MM.1S (cell line): ENCODE measurements at places on chromosomes 4 and X.

DNA sequence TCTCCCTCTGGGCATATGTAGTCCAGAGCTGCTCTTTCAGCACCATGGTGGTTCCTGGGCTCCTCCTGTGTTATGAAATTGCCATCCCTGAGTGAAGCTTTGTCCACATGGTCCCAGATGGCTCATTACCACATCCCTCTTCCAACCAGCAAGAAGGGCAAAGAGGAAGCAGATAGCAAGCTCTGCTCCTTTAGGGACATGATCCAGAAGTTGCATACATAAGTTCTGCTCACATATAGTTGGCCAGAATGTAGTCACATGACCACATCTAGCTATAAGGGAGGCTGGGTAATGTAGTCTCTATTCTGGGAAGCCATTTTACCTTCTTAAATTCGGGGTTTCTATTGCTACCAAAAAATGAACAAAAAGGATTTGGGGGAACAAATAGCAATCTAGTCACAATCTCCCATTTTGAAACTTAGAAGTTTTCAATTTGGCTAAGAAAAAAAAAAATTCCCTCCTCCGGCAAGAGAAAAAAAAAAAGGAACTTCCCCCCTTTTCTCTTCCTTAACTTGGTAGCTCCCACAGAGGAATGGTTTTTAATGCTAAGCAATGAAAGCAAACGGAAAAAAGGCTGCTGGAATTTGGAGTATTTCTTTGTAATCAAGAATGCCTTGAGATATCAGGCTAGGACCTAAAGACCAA lies 88.2 kb upstream of the USP9X start:
- H3K4me1 ChIP-seq, result no peaks in the 10 kb centered on the region
- H3K4me3 ChIP-seq, result no peak overlapping the region
- no peaks in the 10 kb centered on the region for H3K36me3 ChIP-seq
- no peak for DNase-seq
- no peaks in the 10 kb centered on the region for H3K27me3 ChIP-seq

DNA sequence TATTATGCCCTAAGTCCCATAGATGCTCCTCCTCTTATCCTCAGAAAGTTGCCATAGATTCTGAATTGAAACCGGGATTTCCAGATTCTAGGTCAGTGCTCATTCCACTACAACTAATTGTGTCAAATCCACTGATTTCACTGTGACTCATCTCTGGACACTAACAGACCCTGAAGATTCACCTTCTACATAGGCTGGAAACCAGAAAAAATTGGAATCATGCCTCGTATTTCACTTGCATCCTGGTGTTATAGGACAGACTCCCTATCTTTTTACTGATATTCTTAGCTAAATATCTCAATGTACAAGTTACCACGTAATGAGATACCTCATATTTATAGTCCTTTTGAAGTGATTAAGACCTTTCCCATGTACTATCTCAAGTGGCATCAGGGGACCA lies 36.7 kb downstream of the CLNK start:
- no peaks in the 10 kb centered on the region for H3K27me3 ChIP-seq
- no peaks in the 10 kb centered on the region for H3K4me1 ChIP-seq
- no peak overlapping the region for H3K27ac ChIP-seq
- no peak for DNase-seq
- H3K4me3 ChIP-seq, result no peak overlapping the region
- no peaks in the 10 kb centered on the region for H3K36me3 ChIP-seq

- no peak for DNase-seq
- no peaks in the 10 kb centered on the region for H3K36me3 ChIP-seq
- no peaks in the 10 kb centered on the region for H3K27me3 ChIP-seq
- H3K27ac ChIP-seq, result no peak overlapping the region
Observed at GRCh38 chr4:82594456-82594855, 32.7 kb upstream of the TMEM150C start.

DNA sequence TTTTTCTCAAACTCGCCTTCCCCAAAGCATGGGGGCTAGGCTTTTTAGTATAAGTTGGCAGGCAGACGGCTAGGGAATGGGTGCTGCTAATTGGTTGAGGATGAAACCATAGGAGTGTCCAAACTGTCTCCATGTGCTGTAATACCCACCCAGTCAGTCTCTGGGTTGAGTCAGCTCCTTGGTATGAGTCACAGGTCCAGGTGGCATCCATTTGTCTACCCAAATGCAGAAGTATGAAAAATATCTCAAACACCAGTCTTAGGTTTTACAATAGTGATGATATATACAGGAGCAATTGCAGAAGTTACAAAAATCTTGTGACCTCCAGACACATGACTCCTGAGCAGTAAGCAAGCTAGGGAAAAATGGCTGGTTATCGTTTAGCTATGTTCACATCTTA lies 27.4 kb upstream of the CCSER1 start:
- no peaks in the 10 kb centered on the region for H3K4me1 ChIP-seq
- H3K4me3 ChIP-seq, result no peak overlapping the region
- DNase-seq, result no peak
- H3K36me3 ChIP-seq, result no peaks in the 10 kb centered on the region
- H3K27me3 ChIP-seq, result no peaks in the 10 kb centered on the region

DNA sequence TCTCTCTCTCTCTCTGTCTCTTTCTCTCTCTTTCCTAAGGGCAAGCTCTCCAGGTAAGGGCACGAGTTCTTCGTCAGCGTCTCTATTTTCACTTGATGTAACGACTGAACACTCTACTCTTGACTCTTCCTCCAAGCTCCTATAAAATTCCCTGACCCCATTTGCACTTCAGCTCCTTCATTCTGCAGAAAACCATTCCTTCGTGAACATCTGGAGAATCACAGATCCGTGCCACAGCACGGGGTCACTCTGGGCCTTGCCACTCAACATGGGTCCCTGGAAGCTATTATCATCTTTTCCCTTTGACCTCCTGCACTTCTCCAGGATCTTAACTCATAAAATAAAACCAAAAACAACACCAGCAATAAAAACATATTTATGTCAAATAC lies 112.0 kb upstream of the LNX1 start:
- no peaks in the 10 kb centered on the region for H3K27me3 ChIP-seq
- no peak for DNase-seq
- H3K27ac ChIP-seq, result peak overlapping the region; percentile 90
- 0 out of 2 replicates have a peak overlapping the region, but pooled peaks have one; percentile 61 for H3K4me3 ChIP-seq
- no peaks in the 10 kb centered on the region for H3K36me3 ChIP-seq
- H3K4me1 ChIP-seq, result peaks cover 37% of the 10 kb centered on the region

DNA sequence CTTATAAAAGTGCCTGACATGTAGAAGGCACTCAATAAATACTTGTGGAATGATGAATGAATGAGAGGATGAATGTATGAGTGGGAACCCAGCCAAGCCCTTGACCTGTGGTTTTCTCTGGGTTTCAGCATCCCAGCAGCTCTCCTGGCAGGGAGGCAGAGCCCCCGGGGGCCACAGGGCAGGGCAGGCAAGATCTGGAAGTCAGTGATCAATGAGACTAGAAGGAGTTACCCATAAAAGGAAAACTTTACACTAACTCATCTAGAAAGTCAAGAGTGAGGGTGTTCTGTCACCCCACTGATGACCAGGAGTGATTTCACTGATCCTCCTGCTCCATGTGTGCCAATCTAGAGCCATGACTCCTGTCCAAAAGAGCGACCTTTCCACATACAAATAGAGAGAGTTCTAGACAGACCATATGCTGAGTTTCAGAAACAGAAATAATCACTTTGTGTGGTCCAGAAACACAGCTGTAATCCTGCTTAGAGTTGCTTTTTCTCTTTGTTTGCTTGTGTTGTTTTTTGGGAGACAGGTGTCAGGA lies 37.4 kb downstream of the MGARP start:
- H3K4me3 ChIP-seq, result no peak overlapping the region
- H3K4me1 ChIP-seq, result peaks cover 28% of the 10 kb centered on the region
- DNase-seq, result peak; percentile 82
- H3K27me3 ChIP-seq, result no peaks in the 10 kb centered on the region

- H3K27me3 ChIP-seq, result no peaks in the 10 kb centered on the region
- H3K27ac ChIP-seq, result no peak overlapping the region
- DNase-seq, result no peak
- no peaks in the 10 kb centered on the region for H3K4me1 ChIP-seq
- no peaks in the 10 kb centered on the region for H3K36me3 ChIP-seq
- no peak overlapping the region for H3K4me3 ChIP-seq
Observed at GRCh38 chr4:161555689-161556660, 607.8 kb downstream of the FSTL5 start.

DNA sequence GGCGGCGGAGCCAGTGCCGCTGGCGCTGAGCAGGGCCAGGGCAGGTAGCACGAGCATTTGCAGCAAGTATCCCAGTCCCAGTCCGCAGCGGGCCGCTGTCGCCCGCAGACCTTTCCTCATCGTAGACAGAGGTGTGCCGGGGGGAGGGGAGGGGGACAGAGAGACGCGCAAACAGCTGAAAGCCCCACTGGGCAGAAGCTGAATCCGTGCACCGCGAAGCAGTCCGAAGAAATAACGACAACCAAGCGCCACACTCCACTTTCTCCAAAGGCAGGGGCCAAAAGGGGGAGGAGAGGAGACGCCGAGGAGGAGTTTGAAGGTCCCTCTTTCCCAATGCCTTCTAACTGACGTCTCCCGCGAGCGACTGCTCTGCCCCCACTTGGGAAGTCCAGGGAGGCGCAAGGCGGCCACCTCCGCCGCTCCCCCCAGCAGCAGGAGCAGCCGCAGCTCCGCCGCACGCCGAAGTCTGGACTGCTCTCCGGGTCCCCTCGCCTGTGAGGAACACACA lies at the start of gene UNC5C:
UNC5C (minus strand) TSS at position 236 of the 508 bp plus-strand sequence.
- DNase-seq, result no peak
- no peak within 1 kb of the TSS for H3K4me3 ChIP-seq
- H3K36me3 ChIP-seq, result no peaks in the 10 kb centered on the region
- H3K27me3 ChIP-seq, result no peaks in the 10 kb centered on the region
- no peaks in the 10 kb centered on the region for H3K4me1 ChIP-seq

GRCh38 chr4:53150631-53151488 lies 215.0 kb downstream of the SCFD2 start:
- H3K4me3 ChIP-seq, result no peak overlapping the region
- no peaks in the 10 kb centered on the region for H3K4me1 ChIP-seq
- H3K36me3 ChIP-seq, result no peaks in the 10 kb centered on the region
- H3K27ac ChIP-seq, result no peak overlapping the region
- DNase-seq, result no peak

DNA sequence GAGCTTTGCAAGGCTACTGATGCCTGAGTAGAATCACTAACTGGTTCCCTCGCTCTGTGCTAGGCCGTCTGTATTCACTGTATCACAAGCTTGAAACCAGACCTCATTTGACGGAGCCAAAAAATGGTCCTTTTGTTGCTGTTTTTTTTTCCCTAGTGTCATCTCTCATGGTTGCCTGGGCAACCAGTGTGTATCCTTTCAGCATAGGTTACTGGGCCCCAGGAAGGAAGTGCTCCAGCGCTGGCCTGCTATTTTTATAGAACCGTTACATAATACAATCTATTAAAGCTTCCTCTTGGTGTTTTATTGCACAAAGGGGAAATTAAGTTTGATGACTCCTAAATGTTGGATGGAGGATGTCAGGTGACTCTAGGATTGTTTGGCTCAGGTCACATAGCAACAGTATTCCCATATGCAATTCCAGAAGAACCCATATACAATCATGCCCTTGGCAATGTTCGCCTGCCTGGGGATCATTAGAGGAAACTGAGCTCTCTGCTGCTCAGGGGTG lies 220.4 kb downstream of the SPRY1 start:
- DNase-seq, result no peak
- no peak overlapping the region for H3K27ac ChIP-seq
- H3K4me3 ChIP-seq, result no peak overlapping the region
- H3K36me3 ChIP-seq, result no peaks in the 10 kb centered on the region
- H3K27me3 ChIP-seq, result no peaks in the 10 kb centered on the region
- no peaks in the 10 kb centered on the region for H3K4me1 ChIP-seq

- no peak overlapping the region for H3K4me3 ChIP-seq
- H3K27ac ChIP-seq, result no peak overlapping the region
- no peaks in the 10 kb centered on the region for H3K4me1 ChIP-seq
- H3K36me3 ChIP-seq, result no peaks in the 10 kb centered on the region
Observed at GRCh38 chr4:142035566-142035965, 399.2 kb downstream of the IL15 start.

GRCh38 chr4:8096690-8097061 lies 61.9 kb downstream of the ABLIM2 start:
- peaks cover 87% of the 10 kb centered on the region for H3K27me3 ChIP-seq
- no peak overlapping the region for H3K4me3 ChIP-seq
- H3K4me1 ChIP-seq, result no peaks in the 10 kb centered on the region
- no peaks in the 10 kb centered on the region for H3K36me3 ChIP-seq

DNA sequence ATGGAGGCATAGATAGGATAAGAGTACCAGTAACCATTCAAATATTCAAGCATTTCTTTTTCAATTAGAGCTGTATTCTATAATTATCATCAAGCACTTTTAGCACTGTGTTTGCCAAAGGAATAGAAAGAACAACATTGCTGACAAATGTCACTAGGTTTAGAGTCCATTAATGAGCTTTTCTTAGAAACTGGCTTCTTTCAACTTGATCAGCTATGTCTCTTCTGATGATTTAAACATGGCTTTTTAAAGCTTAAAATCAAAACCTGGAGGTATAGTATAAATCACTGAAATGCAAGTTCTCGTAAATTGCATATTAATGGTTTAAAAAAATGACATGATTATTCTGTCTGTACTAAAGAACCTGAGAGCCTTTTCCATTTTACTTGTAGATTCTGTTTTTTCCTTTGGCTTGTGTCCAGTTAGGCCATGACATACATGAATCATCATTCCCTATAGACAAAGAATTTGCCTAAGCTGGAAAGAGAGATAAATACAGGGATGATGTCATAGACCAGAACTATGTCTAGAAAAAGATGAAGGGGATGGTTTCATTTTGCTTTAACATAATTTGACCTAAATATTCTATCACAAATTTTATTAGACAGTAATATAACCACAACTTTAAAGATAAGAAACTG lies 340.1 kb upstream of the CTSO start:
- H3K27me3 ChIP-seq, result no peaks in the 10 kb centered on the region
- no peak overlapping the region for H3K4me3 ChIP-seq
- H3K4me1 ChIP-seq, result 0 out of 2 replicates have a peak, but pooled peaks cover 7% of the 10 kb centered on the region
- no peak for DNase-seq
- H3K36me3 ChIP-seq, result no peaks in the 10 kb centered on the region

GRCh38 chr4:159552979-159553768 lies 450.3 kb downstream of the RAPGEF2 start:
- no peaks in the 10 kb centered on the region for H3K36me3 ChIP-seq
- H3K27me3 ChIP-seq, result no peaks in the 10 kb centered on the region
- H3K27ac ChIP-seq, result no peak overlapping the region
- DNase-seq, result no peak
- H3K4me3 ChIP-seq, result no peak overlapping the region
